ENCODE measurements at places on chromosomes 6 and 20. TPM values are rescaled to one million over a fixed set of nuclear protein-coding genes. Genes with fewer than 3 reads are reported as not detected.

GRCh38 chr20:2900845-2901592 is 27.7 kb downstream of the PTPRA start:
- DNase-seq = no peak

DNA sequence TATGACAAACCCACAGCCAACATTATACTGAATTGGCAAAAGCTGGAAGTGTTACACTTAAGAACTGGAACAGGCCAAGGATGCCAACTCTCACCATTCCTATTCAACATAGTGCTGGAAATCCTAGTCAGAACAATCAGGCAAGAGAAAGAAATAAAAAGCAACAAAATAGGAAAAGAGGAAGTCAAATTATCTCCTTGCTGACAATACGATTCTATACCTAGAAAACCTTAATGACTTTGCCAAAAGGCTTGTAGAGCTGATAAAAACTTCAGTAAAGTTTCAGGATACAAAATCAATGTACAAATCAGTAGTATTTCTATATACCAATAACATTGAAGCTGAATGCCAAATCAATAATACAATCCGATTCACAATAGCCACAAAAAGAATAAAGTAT is 32.4 kb downstream of the OR5V1 start:
- DNase-seq = no peak

DNA sequence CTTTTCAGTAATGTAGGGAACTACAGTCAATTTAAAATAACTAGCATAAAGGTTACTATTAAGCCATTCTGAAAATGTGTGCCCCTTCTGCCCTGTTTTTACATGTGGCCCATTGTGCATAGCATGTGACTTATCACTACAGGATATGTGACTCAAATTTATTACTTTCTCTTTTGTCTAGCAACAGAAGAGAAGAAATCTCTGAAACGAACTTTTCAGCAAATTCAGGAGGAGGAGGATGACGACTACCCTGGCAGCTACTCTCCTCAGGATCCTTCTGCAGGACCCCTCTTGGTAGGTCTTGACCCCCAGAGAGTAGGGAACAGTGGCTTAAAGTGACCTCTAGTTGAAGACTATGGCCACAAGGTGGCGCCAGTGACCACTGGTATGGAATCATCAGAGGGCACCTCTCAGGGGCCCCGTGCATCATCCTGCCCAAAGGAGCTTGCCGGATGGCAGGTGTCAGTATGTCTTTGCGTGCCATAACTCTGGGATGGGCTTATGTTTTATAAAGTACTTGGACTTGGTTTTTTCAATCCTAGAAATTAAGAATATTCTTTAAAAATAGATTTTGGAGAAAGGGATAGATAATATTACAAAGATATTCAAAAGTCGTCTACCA is 23.9 kb downstream of the RPRD1B start:
- DNase-seq = peak; percentile 85

DNA sequence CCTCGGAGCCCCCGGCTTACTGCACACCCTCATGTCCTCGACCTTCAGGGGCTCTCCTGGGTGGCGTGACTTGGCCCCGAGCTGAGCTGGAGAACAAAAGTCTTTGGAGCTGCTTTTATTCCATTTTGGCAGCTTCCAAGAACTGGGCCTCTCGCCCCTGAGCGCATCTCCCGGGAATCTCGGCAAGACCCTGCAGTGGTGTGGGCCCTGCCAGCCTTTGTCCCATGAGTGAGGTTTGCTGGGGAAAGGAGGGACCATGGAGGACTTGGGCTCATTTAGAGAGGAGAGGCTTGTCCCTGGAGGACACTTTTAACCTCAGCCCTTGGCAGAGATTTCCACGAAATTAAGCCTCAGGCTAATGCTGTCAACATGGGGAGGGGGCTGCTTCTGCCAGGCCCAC is 62.3 kb upstream of the SLCO4A1 start:
- no peak for DNase-seq

GRCh38 chr6:125104425-125104824 is 49.1 kb upstream of the TPD52L1 start:
- no peak for DNase-seq

- no peak for DNase-seq
Measured at GRCh38 chr6:73612611-73613010, 41.2 kb downstream of the SLC17A5 start.

DNA sequence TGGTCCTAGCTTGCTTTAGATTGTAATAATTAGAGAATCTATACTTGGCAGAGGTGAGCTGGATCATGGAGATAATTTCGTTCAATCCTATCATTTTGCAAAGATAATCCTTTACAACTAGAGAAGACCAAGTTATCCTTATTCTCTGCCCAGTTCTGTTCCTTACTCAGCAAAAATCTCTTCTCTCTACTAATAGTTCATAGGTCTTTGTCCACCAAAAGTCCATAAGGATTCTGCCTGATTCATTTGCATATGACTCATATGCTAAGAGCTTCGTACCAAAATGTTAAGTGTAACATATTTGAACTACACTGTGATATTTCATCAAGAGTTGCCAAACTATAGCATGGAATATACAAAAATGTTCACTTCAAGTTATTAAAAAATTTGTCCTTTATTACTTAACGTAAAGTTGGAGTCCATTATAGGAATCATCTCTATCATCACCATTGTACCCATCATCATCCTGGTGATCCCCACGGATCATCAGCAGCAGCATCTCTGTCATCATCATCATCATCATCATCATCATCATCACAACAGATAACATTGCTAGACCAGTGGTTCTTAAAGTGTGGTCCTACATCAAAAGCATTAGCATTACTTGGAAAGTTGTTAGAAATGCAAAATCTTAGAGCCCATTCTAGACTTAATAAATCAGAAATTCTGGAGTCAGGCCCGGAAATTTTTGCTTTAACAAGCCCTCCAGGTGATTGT is 463.0 kb downstream of the DHX35 start:
- DNase-seq = no peak

- DNase-seq = no peak
Measured at GRCh38 chr20:39554341-39554740, 592.2 kb downstream of the DHX35 start.

- peak; percentile 60 for DNase-seq
Measured at GRCh38 chr20:45322952-45323383, 14.9 kb upstream of the MATN4 start.

- DNase-seq = no peak
Measured at GRCh38 chr6:45789238-45789637, 226.4 kb downstream of the CLIC5 start.

DNA sequence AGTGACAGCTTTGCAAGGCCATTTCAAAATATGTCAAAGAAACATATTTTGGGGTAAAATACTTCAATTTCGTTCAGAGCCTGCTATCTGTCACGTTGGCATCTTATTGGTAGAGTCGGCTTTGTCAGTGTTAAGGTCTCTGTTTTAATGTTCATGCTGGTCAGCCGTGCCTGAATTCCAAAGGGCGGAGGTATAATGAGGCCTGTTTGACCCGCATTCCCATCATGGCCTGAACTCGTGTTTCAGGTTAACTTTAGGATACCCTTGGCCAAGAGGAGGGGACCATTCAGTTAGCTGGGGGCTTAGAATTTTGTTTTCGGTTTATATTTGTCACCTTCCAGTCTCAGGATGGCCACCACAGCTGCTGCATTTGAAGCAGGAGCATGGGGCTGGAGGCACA is 236.4 kb downstream of the NFATC2 start:
- DNase-seq = no peak

- no peak for DNase-seq
Measured at GRCh38 chr6:6466967-6467761, 121.4 kb upstream of the LY86 start.

DNA sequence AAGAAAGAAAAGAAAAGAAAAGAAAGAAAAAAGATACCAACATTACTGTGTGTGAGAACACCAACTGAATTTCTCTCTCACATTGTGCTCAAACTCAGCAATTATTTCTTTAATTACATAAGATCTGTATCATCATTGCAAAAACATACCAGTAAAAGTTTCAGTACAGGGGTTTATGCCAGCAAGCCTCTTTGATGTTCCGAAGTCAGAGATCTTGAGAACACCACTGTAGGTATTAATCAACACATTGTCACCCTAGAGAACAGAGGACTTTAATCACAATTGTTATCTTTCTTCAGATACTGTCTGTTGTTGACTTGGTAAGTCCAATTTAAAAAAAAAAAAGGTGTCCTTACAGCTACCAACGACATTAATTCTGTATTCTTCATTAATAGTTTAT is 60.9 kb upstream of the MAP7 start:
- no peak for DNase-seq

DNA sequence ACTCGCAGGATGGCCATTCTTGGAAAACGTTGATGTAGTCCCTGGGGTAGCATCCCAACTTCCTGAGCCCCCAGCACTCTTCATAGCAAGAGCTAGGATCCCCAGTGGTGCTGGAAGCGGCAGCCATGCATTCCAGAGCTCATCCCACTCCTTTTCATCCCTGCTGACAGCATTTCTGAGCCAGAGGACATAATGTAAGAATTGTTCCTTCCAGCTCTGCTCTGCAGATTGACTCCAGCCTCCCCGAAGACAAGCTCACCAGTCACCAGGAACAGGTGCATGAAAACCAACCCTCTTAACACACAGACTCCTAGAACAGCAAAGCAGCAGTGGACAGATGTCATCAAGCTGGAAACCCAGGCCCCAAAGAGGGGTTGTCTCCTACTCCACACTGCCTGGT is 3.8 kb downstream of the SLC13A3 start:
- no peak for DNase-seq

DNA sequence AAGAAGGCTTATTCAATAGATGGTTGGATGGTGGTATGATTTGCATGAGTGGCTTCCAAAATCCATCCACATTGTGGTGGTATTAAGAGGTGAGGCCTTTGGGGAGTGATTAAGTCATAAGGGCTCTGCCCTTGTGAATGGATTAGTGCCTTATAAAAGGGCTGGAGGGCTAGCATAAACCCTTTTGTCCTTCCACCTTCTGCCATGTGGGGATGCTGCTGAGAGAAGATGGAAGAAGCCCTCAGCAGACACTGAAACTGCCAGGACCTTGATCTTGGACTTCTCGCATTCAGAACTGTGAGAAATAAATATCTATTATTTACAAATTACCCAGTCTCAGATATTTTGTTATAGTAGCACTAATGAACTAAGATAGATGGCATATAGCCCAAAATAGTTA is 27.8 kb upstream of the SRPK1 start:
- no peak for DNase-seq

DNA sequence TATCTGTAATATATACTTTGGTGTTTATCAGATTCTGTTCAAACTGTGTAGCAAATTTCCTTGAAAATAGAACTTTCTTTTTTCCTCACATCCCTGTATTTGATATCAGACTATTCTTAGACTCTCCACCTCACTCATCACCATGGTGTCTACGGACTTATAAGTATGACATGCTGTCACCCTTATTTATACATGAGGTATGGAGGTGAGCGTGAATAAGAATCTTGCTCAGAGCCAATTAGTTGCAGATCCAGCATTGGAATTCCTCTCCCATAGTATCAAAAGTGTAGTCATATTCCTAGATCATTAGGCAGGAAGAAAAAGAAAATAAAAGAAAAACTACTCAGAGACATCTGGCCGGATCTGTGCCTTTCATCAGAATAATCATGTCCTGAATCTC is 43.0 kb downstream of the TPD52L1 start:
- no peak for DNase-seq

GRCh38 chr20:53891306-53891894 is 179.0 kb downstream of the BCAS1 start:
- DNase-seq = no peak

DNA sequence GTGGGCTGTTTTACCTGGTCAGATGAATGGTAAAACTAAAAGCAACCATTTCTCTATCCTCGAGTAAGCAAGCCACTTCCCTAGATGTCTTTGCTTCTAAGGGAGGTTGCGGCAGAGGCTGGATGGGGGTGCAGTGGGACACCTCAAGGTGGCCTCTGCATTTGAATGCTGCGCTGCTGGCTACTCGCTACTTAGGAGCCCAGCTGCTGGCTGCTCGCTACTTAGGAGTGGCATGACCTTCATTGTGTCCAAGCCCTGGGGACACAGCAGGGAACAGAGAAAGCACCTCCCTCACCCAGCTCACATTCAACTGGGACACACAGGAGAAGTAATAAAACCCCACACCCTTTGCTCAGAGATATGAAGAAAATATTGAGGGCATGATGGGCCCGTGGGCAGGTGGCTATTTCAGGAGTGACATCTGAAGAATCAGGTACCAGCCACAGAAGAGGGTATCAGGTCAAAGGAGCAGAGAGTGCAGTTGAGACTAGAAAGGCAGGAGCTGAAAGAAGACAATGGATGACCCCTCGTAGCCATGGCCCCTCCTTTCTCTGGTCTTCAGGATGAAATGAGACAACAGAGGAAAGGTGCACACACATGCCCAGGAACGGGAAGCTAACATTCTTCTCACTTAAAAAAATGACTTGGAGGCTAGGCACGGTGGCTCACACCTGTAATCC is 149.4 kb downstream of the ZMYND8 start:
- no peak for DNase-seq

The HLA-DRB5 gene
- total RNA-seq = 7.8 TPM

The OOEP gene
- not detected for total RNA-seq

The MUC22 gene
- total RNA-seq = not detected

The SPTLC3 gene
- total RNA-seq = 9.7 TPM

The IL17F gene
- total RNA-seq = not detected

The PTK6 gene
- total RNA-seq = 97.1 TPM

The OVOL2 gene
- total RNA-seq = 87.6 TPM

The GNMT gene
- total RNA-seq = 0.68 TPM

The DACT2 gene
- 2.4 TPM for total RNA-seq

The DDAH2 gene
- total RNA-seq = 112 TPM

The SLX4IP gene
- total RNA-seq = 7.9 TPM
